Frontal cortex (tissue), 4 donors: ENCODE measurements at places on chromosomes 1 and 21. TPM values are rescaled to one million over a fixed set of nuclear protein-coding genes. Genes with fewer than 3 reads are reported as not detected.

Gene EPB41
- total RNA-seq, result 46.9 TPM

Gene SVBP
- total RNA-seq, result 55.4 TPM

Gene MSH4
- 1.6 TPM for total RNA-seq

Gene CACHD1
- total RNA-seq, result 17.5 TPM

Gene GNB1
- total RNA-seq, result 154 TPM

Gene KRTAP21-2
- not detected for total RNA-seq

Gene TMEM82
- not detected for total RNA-seq

Gene OLFML3
- 17.5 TPM for total RNA-seq

Gene TARBP1
- total RNA-seq, result 63.2 TPM
